HepG2 (cell line): ENCODE measurements at places on chromosomes 5 and 9. TPM values are rescaled to one million over a fixed set of nuclear protein-coding genes. Genes with fewer than 3 reads are reported as not detected.

- H3K27me3 ChIP-seq = no peaks in the 10 kb centered on the region
- H3K4me1 ChIP-seq = no peaks in the 10 kb centered on the region
- no peak overlapping the region for H3K4me3 ChIP-seq
- no peak overlapping the region for H3K27ac ChIP-seq
These were observed 182.9 kb upstream of the RFX3 start for GRCh38 chr9:3708751-3709150.

DNA sequence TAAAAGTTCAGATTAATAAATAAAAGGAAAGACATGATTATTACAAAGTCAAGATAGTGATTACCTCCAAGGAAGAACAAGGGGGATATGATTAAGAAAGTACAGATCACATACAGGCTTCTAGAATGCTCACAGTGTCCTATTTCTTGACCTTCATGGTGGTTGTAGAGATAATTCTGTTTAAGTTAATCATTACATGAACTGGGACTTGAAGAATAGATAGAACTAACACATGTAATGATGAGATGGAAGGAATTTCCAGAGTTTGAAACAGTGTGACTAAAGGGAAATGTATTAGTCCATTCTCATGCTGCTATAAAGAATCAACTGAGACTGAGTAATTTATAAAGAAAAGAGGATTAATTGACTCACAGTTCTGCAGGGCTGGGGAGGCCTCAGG lies 72.7 kb downstream of the LURAP1L start:
- H3K4me3 ChIP-seq = no peak overlapping the region
- no peaks in the 10 kb centered on the region for H3K4me1 ChIP-seq
- no peak for DNase-seq

DNA sequence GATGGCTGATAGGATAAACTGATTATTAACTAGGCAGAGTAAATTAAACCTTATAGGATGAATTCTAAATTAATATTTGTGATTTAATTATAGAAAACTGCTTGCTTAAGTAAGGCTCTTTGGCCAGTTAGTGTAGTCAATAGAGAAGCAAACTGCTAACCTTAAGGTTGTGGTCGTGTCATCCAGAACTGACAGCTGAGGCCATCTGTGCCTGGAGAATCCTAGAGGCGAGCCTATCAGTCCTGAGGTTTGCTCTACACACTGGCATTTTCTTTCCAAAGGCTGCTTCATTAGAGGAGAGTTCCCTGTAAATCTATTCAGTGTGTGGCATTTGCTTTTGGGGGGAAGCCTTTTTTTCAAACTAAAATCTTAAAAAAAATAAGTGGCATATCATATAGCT lies 169.2 kb downstream of the MEF2C start:
- H3K36me3 ChIP-seq = no peaks in the 10 kb centered on the region
- no peak for DNase-seq
- H3K4me1 ChIP-seq = no peaks in the 10 kb centered on the region
- no peak overlapping the region for H3K4me3 ChIP-seq
- no peak overlapping the region for H3K27ac ChIP-seq
- no peaks in the 10 kb centered on the region for H3K27me3 ChIP-seq

DNA sequence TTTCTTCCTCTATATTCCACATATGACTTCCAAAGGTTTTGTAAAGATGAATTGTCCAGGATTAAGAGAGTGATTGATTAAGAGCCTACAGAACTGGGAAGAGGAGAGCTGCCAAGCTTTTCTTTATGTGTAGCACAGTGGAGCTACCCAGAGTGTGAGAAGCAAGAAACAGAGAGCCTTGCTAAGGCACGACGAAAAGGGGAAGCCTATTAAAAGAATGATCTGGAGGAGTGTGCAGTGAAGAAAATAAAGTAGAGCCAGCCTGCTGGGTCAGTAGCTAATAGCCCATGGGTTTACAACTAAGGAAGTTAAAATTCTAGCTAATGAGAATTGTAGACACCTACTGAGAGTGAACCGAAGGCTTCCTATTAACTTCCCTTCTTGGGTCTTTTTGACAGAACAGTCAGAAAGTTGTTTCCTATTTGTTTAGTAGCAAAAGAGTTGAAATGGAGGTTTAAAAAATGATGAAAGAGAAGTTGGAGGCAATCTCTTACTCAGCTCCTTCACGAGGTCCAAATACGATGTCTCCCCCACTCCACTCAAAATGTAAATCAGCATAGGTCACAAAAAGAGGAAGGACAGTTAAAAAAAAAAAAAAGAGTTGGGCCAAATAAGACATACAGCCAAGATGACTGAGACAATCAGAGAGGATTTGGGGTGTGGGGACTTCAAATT lies 957 bp upstream of the PRR16 start:
- H3K4me3 ChIP-seq = no peak overlapping the region
- H3K36me3 ChIP-seq = no peaks in the 10 kb centered on the region
- no peak overlapping the region for H3K27ac ChIP-seq
- no peak for DNase-seq
- H3K27me3 ChIP-seq = peaks cover 29% of the 10 kb centered on the region
- peaks cover 16% of the 10 kb centered on the region; the same call in 1 of the 2 replicates for H3K4me1 ChIP-seq

GRCh38 chr5:56829137-56829908 lies 14.0 kb downstream of the MAP3K1 start:
- DNase-seq = no peak
- no peak overlapping the region for H3K4me3 ChIP-seq
- peaks cover 4% of the 10 kb centered on the region; the same call in 1 of the 2 replicates for H3K36me3 ChIP-seq
- no peak overlapping the region for H3K27ac ChIP-seq
- peaks cover 78% of the 10 kb centered on the region for H3K4me1 ChIP-seq
- H3K27me3 ChIP-seq = no peaks in the 10 kb centered on the region; the same call in 1 of the 2 replicates

RETREG1 gene
- not detected in 2 replicates for total RNA-seq
